ENCODE measurements at places on chromosomes 5 and 9.

- no peaks in the 10 kb centered on the region for H3K27me3 ChIP-seq
- H3K27ac ChIP-seq = no peak overlapping the region
- no peak overlapping the region for H3K4me3 ChIP-seq
- no peaks in the 10 kb centered on the region for H3K4me1 ChIP-seq
- DNase-seq = no peak
Observed at GRCh38 chr5:161034451-161034850, 182.4 kb upstream of the ATP10B start.

- H3K4me1 ChIP-seq = peaks cover 10% of the 10 kb centered on the region
- peaks cover 50% of the 10 kb centered on the region for H3K36me3 ChIP-seq
- no peak overlapping the region for H3K27ac ChIP-seq
- no peaks in the 10 kb centered on the region for H3K27me3 ChIP-seq
- H3K4me3 ChIP-seq = no peak overlapping the region
- no peak for DNase-seq
Observed at GRCh38 chr5:72325566-72326305, 5.6 kb downstream of the PTCD2 start.

GRCh38 chr9:116250891-116251290 is 97.3 kb downstream of the PAPPA start:
- no peaks in the 10 kb centered on the region for H3K4me1 ChIP-seq
- no peaks in the 10 kb centered on the region for H3K27me3 ChIP-seq
- no peaks in the 10 kb centered on the region for H3K36me3 ChIP-seq

DNA sequence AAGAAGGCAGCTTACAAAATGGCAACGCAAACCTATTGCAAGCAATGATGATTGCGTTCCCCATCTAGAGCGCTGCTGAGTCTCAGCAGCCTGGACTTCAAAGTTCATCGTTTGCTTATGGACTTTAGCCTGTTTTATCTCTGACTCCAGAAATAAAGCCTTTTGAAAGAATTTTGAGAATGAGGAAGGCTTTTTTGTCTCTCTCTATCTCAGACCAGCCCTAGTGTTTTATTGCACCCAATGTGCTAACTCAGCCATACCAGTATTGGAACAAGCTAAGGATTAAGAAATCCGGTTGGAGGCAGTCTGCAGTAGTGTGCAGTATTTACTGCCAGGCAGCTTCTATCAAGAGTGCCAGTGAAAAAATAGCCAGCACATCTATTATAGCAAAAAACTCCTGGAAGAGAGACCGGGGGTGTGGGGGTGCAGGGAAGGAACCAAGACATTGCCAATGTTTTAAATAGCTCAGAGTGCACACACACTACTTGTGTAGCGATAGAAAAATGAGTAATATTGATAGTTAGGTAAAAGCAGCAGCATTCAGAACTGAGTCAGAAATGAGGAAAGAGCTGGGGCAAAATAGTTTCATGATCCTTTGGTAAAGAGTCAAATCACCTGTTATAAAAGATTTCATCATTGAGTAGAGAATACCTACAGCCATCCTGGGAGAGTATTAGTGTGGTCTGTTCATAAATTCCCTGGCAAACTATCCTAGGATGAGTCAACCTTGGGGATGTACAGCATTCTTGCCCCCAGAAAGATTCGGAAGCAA is 219.0 kb downstream of the ZNF608 start:
- no peaks in the 10 kb centered on the region for H3K36me3 ChIP-seq
- no peak for DNase-seq
- H3K27ac ChIP-seq = no peak overlapping the region
- no peaks in the 10 kb centered on the region for H3K4me1 ChIP-seq
- no peaks in the 10 kb centered on the region for H3K27me3 ChIP-seq

GRCh38 chr5:39164016-39164415 is 55.3 kb downstream of the FYB1 start:
- no peaks in the 10 kb centered on the region for H3K27me3 ChIP-seq
- no peaks in the 10 kb centered on the region for H3K36me3 ChIP-seq
- no peak for DNase-seq
- H3K27ac ChIP-seq = no peak overlapping the region
